ENCODE measurements at places on chromosomes 13 and 19.

- H3K4me3 ChIP-seq = no peak overlapping the region
- H3K4me1 ChIP-seq = peaks cover 28% of the 10 kb centered on the region
- peak; percentile 46 for DNase-seq
- H3K27ac ChIP-seq = no peak overlapping the region
Observed at GRCh38 chr13:27130979-27131623, 40.5 kb downstream of the USP12 start.

DNA sequence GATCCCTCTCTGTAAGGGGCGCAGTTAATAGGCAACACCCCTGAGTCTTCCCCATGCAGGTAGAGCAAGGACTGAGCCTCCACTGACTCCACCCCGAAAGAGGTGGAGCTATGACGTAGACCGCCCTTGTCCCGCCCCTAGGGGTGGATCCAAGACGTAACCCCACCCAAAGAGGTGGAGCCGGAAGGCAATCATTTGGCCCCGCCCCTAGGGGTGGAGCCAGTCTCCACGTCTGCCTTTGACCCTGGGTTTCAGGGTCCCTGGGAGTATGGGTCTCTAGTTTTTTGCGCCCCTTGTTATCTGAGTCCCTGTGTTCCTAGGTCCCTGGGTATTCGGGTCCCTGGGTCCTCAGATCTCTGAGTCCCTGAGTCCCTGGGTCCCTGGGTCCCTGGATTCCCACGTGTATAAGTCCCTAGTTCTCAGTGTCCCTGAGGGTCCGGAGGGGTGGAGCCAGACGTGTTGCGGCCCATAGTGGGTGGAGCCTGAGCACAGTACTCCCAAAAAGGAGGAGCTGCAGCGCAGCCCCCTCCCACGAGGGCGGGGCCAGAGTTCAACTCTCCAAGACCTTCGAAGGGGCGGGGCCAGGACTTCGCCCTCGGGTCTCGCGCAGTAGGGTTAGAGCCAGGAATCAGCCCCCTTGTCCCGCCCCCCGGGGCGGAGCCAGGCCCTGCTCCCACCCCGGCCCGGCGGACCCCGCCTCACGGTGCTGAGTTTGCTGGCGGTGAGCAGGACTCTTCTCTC lies 5.3 kb downstream of the DENND1C start:
- H3K27me3 ChIP-seq = peaks cover 18% of the 10 kb centered on the region
- no peak overlapping the region for H3K4me3 ChIP-seq
- peaks cover 5% of the 10 kb centered on the region for H3K36me3 ChIP-seq
- H3K27ac ChIP-seq = no peak overlapping the region

- DNase-seq = peak; percentile 91
- no peaks in the 10 kb centered on the region for H3K4me1 ChIP-seq
- H3K36me3 ChIP-seq = peaks cover 45% of the 10 kb centered on the region
- peak overlapping the region; percentile 90 for H3K4me3 ChIP-seq
Observed at GRCh38 chr13:110712849-110713641, 455 bp upstream of the ING1 start.

DNA sequence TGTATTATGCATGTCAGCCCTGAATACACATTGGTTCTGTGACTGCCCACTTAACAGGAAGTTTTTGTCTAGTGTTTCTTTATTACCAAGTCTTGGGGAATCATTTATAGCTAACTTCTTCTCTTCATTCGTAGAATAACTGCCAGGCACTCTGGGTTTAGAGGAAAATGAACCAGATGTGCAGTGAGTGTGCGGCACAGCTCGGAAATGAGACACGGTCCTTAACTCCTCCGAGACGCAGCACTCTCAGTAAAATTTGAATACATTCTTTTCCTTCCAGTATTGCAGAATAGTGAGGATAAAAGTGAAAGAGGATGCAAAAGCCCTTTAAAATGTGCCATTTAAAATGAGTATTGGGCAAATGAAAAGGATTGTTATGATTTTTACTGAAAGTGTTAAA lies 29.2 kb downstream of the ATP8A2 start:
- peaks cover 71% of the 10 kb centered on the region for H3K27me3 ChIP-seq
- no peak overlapping the region for H3K27ac ChIP-seq
- H3K4me3 ChIP-seq = no peak overlapping the region
- no peaks in the 10 kb centered on the region for H3K4me1 ChIP-seq
- DNase-seq = no peak

- H3K27me3 ChIP-seq = peaks cover 14% of the 10 kb centered on the region
- no peak for DNase-seq
- H3K36me3 ChIP-seq = peaks cover 5% of the 10 kb centered on the region
Observed at GRCh38 chr19:1295169-1296012, 9.7 kb downstream of the EFNA2 start.

Data from Calu3 (cell line).